ENCODE measurements at places on chromosomes 16 and 17. TPM values are rescaled to one million over a fixed set of nuclear protein-coding genes. Genes with fewer than 3 reads are reported as not detected.

The SMIM5 gene
- total RNA-seq = not detected

The KRTAP1-3 gene
- not detected for total RNA-seq

The RNF222 gene
- total RNA-seq = not detected

The AATK gene
- 0.87 TPM for total RNA-seq

The OSGIN1 gene
- 2.6 TPM for total RNA-seq

The PRSS8 gene
- 5.8 TPM for total RNA-seq

The FBXO39 gene
- total RNA-seq = not detected

The TBC1D3 gene
- not detected for total RNA-seq

The MVD gene
- 7.1 TPM for total RNA-seq

The TBC1D3K gene
- total RNA-seq = not detected

The COPZ2 gene
- total RNA-seq = 12.3 TPM

All from stomach (tissue), 19 donors.